ENCODE measurements at places on chromosomes 3 and 15.

- no peak for DNase-seq
Observed at GRCh38 chr15:37416103-37416502, 315.8 kb upstream of the MEIS2 start.

DNA sequence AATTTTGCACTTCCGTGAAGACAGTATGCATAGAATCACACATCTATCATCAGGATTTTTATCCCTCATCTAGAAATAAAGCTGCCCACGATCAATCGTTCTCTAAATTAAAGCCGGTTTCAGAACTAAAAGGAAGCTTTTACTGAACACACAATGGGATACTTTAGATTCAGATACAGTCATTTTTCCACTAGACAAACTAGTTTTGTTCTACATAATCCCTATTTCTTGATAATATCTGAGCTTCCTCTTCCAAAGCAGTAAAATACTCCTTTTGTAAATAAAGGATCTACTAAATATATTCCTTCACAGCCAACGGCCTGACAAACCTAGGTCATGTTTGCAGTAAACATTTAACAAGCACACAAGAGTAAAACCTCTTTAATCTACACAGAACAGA lies 2.0 kb upstream of the GANC start:
- no peak for DNase-seq

GRCh38 chr3:171088964-171089754 lies 62.6 kb upstream of the SLC2A2 start:
- DNase-seq = no peak

- DNase-seq = no peak
Observed at GRCh38 chr3:102577082-102577789, 142.4 kb downstream of the ZPLD1 start.

GRCh38 chr15:56758770-56759449 lies 25.6 kb upstream of the ZNF280D start:
- DNase-seq = no peak

- no peak for DNase-seq
Observed at GRCh38 chr15:39668457-39668856, 87.6 kb downstream of the THBS1 start.

DNA sequence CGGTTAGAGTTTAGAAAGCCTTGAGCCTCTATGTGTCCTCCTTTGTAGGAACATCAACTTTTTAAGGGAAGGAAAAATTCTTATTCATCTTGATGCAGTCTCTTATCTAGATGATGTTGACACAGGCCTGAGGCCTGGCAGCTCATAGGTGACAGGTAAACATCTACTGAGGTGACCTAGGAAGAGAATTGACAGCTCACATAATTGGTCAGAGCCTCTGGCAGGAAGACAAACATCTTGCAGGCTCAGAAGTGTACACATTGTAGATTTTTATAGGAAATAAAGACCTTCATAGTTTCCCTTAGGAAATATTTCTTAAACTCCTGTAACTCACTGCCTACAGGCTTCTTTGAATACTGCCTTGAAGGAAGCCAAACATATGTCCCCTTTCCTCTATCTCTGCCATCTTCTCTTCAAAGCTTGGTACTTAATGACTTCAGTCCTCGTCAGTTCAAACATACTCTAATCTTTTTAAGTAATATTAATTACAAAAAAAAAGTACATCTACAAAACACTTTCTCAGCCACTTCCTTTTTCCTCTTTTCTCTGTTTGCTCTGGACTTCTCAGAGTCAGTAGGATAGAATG lies 341.3 kb downstream of the TBL1XR1 start:
- no peak for DNase-seq

DNA sequence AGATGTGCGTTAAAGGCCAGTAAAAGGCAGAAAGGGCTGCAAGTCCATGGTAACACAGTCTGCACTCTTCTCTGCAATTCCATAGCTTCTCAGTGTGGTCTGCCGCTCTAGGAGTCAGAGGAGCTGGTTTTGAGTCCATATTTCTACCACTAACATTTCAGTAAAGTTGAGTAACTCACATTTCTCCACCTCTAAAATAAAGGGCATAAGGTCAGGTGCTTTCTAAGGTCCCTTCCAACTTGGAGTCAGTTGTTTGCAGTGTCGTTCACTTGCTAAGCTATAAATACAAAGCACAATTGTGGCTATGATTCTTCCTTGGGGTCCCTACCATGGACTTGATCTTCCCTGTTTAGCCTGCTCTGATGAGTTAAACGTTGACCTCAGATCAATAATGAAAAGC lies 171.1 kb downstream of the P3H2 start:
- no peak for DNase-seq
